PC-3 (cell line): ENCODE measurements at places on chromosomes 6 and 20. TPM values are rescaled to one million over a fixed set of nuclear protein-coding genes. Genes with fewer than 3 reads are reported as not detected.

DNA sequence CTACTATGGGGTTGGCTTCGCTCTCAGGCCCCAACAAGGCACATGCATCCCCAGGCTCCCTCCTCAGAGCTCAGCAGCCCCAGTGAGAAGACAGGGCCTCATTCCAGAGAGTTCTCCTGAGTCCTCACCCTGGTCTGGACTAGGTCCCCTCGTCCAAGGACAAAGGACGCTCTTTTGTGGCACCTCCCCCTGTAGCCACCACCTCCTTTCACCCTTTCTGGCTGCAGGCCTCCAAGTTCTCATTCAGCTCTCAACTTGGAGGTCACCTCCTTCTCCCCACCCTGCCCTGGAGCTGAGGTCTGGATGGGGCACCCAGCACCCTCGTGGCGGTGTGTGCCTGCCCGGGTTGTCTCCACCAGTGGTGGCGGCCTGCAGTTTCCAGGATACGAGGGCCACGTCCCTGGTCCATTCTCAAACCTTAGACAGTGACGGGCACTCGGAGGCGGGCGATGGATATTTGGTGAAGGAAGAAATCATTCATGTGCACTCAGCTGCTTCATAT is 2.5 kb downstream of the UNC93A start:
- no peak overlapping the region for H3K27ac ChIP-seq
- DNase-seq: no peak
- H3K4me1 ChIP-seq: no peaks in the 10 kb centered on the region
- H3K4me3 ChIP-seq: no peak overlapping the region
- no peaks in the 10 kb centered on the region for H3K36me3 ChIP-seq

DNA sequence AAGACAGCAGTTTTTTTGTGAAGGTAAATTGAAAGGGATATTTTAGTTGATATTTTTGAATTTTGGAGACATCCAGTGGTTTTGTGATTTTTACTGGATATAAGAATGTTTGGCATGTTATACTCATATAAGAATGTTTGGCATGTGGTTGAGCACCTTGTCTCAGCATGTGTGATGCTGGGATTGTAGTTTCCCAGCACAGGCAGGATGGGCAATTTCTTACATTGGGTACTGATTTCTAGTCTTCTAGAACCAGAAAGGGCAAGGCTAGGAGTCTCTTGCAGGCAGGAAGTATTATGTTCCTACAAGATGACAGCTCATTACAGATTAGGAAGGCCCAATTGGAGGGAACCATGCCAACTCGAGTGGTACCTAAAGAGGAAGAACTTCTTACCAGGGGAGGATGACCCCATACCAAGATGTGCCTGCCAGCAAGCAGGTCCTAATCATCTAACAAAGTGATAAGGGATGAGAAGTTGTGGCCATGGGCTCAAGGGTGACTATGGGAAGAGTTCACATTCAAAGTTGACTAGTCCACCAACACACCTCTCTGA is 377.8 kb downstream of the UTRN start:
- no peaks in the 10 kb centered on the region for H3K27me3 ChIP-seq
- H3K4me1 ChIP-seq: peaks cover 18% of the 10 kb centered on the region
- DNase-seq: no peak

GRCh38 chr6:19833947-19834346 is 3.2 kb upstream of the ID4 start:
- 0 out of 2 replicates have a peak, but pooled peaks cover 2% of the 10 kb centered on the region for H3K27me3 ChIP-seq
- peaks cover 17% of the 10 kb centered on the region for H3K4me1 ChIP-seq
- no peaks in the 10 kb centered on the region for H3K36me3 ChIP-seq
- DNase-seq: no peak
- no peak overlapping the region for H3K4me3 ChIP-seq
- no peak overlapping the region for H3K27ac ChIP-seq

The C6orf58 gene
- not detected in 2 replicates for total RNA-seq

GRCh38 chr6:54191461-54191860 is 80.2 kb downstream of the MLIP start:
- peak; percentile 7 for DNase-seq
- H3K27me3 ChIP-seq: no peaks in the 10 kb centered on the region
- H3K4me1 ChIP-seq: no peaks in the 10 kb centered on the region; the same call in 1 of the 2 replicates
- H3K4me3 ChIP-seq: no peak overlapping the region

DNA sequence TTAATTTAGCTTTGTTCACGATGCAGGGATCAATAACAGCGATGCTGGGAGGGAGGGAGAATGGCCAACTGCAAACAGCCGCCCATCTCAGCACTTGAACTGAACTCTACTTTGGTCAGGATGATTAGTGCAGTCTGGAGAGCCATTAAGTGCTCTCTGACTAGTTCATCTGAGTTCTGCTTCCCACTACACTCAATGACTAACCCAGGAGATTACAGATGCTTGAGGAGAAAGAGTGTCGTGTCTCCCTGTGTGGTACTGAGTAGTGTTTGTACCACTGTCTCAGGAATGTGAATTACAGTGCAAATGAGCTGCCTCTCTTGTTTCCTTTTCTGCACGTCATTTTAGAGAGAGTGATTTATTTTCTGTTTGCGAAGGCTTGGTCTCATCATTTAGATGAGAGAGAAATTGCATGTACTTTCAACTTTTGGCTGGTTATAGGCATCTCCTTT is 23.5 kb downstream of the CARMIL1 start:
- no peaks in the 10 kb centered on the region for H3K27me3 ChIP-seq
- no peak overlapping the region for H3K27ac ChIP-seq
- no peaks in the 10 kb centered on the region for H3K4me1 ChIP-seq
- no peaks in the 10 kb centered on the region for H3K36me3 ChIP-seq
- peak; percentile 7 for DNase-seq
- H3K4me3 ChIP-seq: no peak overlapping the region

DNA sequence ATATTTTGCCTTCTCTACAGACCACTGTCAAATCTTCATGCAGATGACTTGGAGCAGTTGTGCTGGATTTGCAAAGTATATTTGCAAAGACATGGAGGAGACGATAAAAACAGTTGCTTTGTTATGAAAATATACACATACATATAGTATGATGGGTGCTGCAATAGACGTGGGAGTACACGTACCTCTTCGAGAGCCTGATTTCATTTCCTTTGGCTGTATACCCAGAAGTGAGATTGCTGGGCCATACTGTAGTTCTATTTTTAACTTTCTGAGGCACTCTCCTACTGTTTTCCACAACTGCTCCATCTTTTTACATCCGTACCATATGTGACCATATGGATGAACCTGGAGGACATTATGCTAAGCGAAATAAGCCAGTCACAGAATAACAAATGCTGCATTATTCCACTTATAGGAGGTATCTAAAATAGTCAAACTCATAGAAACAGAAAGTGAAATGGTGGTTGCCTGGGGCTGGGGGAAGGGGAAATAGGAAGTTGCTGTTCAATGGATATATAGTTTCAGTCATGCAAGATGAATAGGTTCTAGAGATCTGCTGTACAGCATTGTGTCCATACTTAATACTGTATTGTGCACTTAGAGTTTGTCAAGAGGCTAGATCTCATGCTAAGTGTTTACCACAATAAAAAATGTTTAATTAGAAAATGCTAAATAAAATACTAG is 223.8 kb downstream of the HAO1 start:
- H3K4me3 ChIP-seq: no peak overlapping the region
- H3K4me1 ChIP-seq: peaks cover 16% of the 10 kb centered on the region
- H3K36me3 ChIP-seq: no peaks in the 10 kb centered on the region
- no peak for DNase-seq
- no peaks in the 10 kb centered on the region for H3K27me3 ChIP-seq

DNA sequence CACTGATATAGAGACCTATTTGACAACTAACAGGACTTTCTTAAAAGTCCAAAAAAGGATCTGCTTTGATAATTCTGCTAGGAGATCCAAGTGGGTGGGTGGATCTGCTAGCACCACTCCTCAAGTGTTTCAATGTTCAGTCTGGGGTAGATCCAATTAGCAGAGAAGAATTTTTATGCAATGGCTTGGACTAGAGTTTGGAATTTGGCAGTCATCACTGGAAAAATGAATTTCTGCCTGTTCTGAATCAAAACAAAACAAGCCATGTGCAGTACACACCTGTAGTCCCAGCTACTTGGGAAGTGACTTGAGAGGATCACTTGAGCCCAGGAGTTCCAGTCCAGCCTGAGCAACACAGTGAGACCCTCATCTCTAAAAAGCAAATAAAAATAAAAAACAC is 12.6 kb upstream of the GNMT start:
- H3K27me3 ChIP-seq: no peaks in the 10 kb centered on the region
- no peaks in the 10 kb centered on the region for H3K4me1 ChIP-seq
- DNase-seq: no peak
- H3K4me3 ChIP-seq: no peak overlapping the region
- H3K36me3 ChIP-seq: no peaks in the 10 kb centered on the region

GRCh38 chr20:38061109-38061508 is 27.6 kb downstream of the RPRD1B start:
- peak; percentile 84 for DNase-seq
- 0 out of 2 replicates have a peak overlapping the region, but pooled peaks have one; percentile 3 for H3K4me3 ChIP-seq
- H3K4me1 ChIP-seq: peaks cover 29% of the 10 kb centered on the region
- H3K36me3 ChIP-seq: peaks cover 68% of the 10 kb centered on the region
- no peaks in the 10 kb centered on the region for H3K27me3 ChIP-seq

The PROKR2 gene
- total RNA-seq: not detected in 2 replicates

GRCh38 chr6:140636271-140636907 is 1261.9 kb upstream of the CITED2 start:
- no peak for DNase-seq
- H3K27ac ChIP-seq: no peak overlapping the region
- H3K36me3 ChIP-seq: no peaks in the 10 kb centered on the region
- H3K4me3 ChIP-seq: no peak overlapping the region
- no peaks in the 10 kb centered on the region for H3K27me3 ChIP-seq

DNA sequence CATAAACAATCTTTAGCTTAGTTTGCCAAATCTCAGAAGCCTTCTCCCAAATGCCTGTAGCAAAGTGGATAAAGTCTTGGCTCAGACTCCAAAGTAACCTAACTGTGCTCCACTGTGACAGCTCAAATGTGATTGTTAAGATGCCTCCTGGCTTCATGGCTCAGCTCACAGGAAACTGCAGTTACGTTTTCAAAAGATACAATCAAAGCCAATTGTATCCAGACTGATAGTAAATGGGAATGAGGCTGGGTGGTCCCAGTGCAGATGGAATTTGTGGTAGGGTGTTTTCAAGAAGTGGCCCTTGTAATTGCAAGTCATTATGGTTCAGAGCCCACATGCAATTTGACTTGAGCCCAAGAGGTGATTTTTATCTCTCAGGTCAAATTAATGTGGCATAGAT is 151.2 kb upstream of the TAB2 start:
- no peaks in the 10 kb centered on the region for H3K27me3 ChIP-seq
- H3K4me1 ChIP-seq: peaks cover 30% of the 10 kb centered on the region
- no peak overlapping the region for H3K27ac ChIP-seq
- H3K4me3 ChIP-seq: no peak overlapping the region
- DNase-seq: peak; percentile 12
- no peaks in the 10 kb centered on the region for H3K36me3 ChIP-seq

- no peaks in the 10 kb centered on the region for H3K27me3 ChIP-seq
- peak overlapping the region; percentile 18; the same call in 1 of the 2 replicates for H3K27ac ChIP-seq
- peak; percentile 82 for DNase-seq
- H3K36me3 ChIP-seq: no peaks in the 10 kb centered on the region
- peaks cover 46% of the 10 kb centered on the region for H3K4me1 ChIP-seq
- no peak overlapping the region for H3K4me3 ChIP-seq
These were observed 27.3 kb downstream of the COL21A1 start for GRCh38 chr6:56220078-56220477.

DNA sequence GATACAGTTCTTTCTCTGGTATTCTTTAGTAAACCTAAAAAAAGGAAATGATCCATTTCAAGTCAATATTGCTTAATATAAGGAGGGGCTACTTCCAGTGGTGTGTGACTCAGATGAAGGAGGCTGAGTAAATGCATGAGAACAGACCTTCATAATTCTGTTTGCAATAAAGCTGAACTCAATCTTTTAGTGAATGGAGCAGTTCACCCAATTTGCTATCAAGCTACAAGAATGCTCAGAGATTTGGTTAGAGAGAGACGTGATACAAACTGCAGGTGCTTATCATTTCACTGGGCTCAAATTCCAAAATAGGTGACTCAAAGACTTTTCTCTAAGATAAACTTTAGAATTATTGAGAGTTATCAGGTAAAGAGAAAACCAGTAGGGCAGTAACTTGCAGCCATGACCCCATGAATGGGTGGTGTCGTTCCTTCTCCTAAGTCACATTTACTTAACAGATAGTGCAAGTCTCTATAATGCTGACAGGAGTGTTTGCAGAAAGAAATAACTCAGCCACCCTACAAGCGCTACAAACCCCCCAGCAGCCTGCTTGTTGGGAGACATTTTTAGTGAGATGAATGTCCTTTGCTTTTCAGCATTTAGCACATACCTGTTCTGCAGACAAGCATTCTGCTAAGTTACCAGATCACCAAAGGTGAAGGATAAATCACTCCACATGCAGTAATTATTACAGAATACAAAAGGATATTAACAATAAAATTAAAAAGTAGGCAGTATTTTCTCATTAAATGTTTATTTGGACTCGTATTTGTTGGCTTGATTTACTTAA is 16.4 kb upstream of the BLOC1S5 start:
- 0 out of 2 replicates have a peak, but pooled peaks cover 7% of the 10 kb centered on the region for H3K36me3 ChIP-seq
- peak overlapping the region; percentile 80 for H3K27ac ChIP-seq
- peaks cover 60% of the 10 kb centered on the region for H3K4me1 ChIP-seq
- no peaks in the 10 kb centered on the region for H3K27me3 ChIP-seq
- DNase-seq: peak; percentile 82

DNA sequence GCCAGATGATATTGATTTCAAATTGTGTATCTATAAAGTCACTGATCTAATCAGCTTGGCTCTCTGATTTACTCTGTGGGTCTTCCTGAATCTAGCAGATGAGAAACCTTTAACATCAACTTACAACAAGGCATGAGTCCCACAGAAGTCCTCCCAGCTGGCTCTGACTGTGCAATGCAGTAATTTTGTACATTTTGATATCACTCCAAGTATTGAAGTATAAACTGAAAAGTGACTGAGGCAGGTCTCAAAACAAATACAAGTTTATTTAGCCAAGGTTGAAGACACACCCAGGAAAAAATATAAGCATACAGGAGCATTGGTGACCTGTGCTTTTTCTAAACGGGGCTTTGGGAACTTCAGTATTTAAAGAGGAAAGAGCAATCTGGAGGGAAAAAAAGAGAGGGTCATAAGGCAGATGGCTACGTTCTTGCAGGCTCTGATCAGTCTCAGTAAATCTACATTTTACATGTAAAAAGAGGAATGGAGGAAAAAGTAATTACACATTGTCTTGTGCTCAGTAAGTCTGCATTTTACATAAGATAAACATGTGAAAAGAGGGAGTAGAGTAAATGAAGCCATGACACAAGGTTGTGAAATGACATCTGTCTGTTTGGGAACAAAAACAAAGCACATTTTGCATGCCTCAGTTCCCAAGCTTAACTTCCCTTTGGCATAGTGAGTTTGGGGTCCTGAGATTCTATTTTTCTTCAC is 59.5 kb downstream of the CRYBG1 start:
- no peaks in the 10 kb centered on the region for H3K36me3 ChIP-seq
- H3K4me3 ChIP-seq: no peak overlapping the region
- H3K4me1 ChIP-seq: peaks cover 12% of the 10 kb centered on the region; the same call in 1 of the 2 replicates
- no peak overlapping the region for H3K27ac ChIP-seq

The SIRPB1 gene
- 1.7 and 11.6 TPM in 2 replicates for total RNA-seq

- no peaks in the 10 kb centered on the region for H3K27me3 ChIP-seq
- no peaks in the 10 kb centered on the region for H3K36me3 ChIP-seq
- no peak overlapping the region for H3K4me3 ChIP-seq
- peaks cover 32% of the 10 kb centered on the region for H3K4me1 ChIP-seq
- no peak for DNase-seq
These were observed 209.6 kb upstream of the DTNBP1 start for GRCh38 chr6:15872241-15873103.
